ENCODE measurements at places on chromosomes 1 and 21. TPM values are rescaled to one million over a fixed set of nuclear protein-coding genes. Genes with fewer than 3 reads are reported as not detected.
A peak's percentile ranks its signal among the peaks of the same experiment; 100 is the strongest.

Gene NIBAN1
- 8.1 TPM for total RNA-seq

DNA sequence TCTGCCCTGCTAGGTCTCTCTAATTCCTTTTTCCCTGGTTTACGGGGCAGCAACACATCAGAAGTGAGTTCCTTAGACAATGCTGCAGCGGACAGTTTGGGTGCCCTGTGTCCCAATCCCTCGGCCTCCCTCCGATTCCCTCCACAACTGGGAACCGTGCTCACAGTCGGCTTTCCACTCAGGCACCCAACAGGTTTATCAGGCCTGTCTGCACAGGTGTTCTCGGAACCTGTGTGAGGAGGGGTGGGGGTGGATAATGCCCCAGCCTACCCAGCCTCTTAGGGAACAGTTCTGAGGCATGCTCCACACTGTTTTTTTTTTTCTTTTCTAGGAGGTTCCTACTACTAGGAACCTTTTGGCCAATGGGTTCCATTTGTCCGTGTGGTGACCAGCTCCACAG lies 131.2 kb downstream of the DISC1 start:
- no peak overlapping the region for H3K27ac ChIP-seq
- H3K4me1 ChIP-seq, result no peaks in the 10 kb centered on the region
- DNase-seq, result no peak
- no peaks in the 10 kb centered on the region for H3K27me3 ChIP-seq
- peaks cover 16% of the 10 kb centered on the region for H3K36me3 ChIP-seq

- DNase-seq, result no peak
- peaks cover 63% of the 10 kb centered on the region for H3K4me1 ChIP-seq
- peak overlapping the region; percentile 40 for H3K4me3 ChIP-seq
These were observed 32.1 kb downstream of the JAK1 start for GRCh38 chr1:64934115-64934877.

- H3K4me3 ChIP-seq, result no peak overlapping the region
- H3K4me1 ChIP-seq, result peaks cover 7% of the 10 kb centered on the region
- H3K27ac ChIP-seq, result no peak overlapping the region
- no peak for DNase-seq
These were observed 9.4 kb upstream of the XCL1 start for GRCh38 chr1:168567007-168567406.
